ENCODE measurements at places on chromosomes 11 and 22.
A peak's percentile ranks its signal among the peaks of the same experiment; 100 is the strongest.

- DNase-seq: no peak
Observed at GRCh38 chr11:80165744-80166143, 724.9 kb upstream of the TENM4 start.

- DNase-seq: peak; percentile 71
Observed at GRCh38 chr11:65279741-65280440, 18.1 kb downstream of the POLA2 start.

DNA sequence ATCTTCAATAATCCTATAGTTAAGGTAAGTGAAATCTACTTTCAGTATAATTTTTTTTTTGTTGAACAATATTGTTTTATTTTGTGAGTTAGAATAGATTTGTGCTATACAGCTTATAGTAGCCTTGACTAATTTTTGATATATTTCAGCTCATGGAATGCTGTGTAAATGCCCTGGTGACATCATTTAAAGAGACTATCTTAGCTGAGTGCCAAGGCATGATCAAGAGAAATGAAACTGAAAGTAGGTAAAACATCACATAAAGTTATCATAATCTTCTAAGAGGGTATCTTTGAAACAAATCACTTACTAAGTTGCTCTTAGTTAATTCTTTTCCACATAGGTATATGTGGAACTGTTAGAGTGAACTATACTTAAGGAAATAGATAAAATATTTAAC lies 51.4 kb upstream of the ACAT1 start:
- no peak for DNase-seq

GRCh38 chr22:44892243-44892642 lies 117.6 kb downstream of the PHF21B start:
- DNase-seq: no peak

GRCh38 chr11:134399996-134400395 lies 12.0 kb downstream of the B3GAT1 start:
- DNase-seq: no peak

- no peak for DNase-seq
Observed at GRCh38 chr22:31085928-31086327, 4.8 kb downstream of the SMTN start.

- DNase-seq: no peak
Observed at GRCh38 chr11:119778391-119779194, 49.6 kb upstream of the NECTIN1 start.

DNA sequence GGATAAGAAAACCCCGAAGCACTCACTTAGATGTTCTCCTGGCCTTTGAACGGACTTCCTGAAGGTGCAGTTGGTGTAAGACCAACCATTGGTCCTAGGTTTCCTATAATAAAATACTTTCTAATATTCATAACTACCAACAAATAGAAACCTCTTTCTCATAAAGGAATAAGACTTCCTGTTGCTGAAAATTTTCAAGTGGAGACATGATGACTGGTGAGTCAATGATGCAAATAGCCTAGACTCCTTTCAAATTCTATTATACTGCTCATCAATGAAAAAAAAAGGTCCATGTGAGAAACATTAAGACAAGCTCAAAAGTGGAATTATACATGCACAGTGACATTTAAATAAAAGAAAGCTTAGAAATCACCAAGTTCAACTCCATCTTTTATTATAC lies 862.8 kb downstream of the FAM181B start:
- DNase-seq: no peak

- peak; percentile 4 for DNase-seq
Observed at GRCh38 chr22:24405631-24406321, 21.6 kb upstream of the ADORA2A start.

- DNase-seq: no peak
Observed at GRCh38 chr11:11122749-11123148, 230.3 kb downstream of the CSNK2A3 start.

DNA sequence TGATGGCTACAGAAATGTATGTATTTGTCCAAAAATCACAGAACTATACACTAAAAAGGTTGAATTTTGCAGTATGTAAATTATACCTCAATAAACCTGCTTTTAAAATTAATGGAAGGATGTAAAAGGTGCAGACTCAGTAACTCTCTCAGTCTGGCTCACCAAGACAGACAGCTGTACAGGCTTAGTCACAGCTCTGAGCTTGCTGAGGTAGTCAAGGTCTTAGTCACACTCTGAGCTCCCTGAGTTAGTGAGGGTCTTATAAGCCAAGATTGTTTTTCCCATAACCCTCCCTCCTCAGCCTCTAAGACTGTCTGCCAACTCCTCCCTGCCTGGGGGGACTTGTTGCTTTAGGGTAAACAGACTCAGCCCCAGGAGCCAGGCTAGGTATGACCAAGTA lies 59.3 kb upstream of the IZUMO1R start:
- DNase-seq: no peak

DNA sequence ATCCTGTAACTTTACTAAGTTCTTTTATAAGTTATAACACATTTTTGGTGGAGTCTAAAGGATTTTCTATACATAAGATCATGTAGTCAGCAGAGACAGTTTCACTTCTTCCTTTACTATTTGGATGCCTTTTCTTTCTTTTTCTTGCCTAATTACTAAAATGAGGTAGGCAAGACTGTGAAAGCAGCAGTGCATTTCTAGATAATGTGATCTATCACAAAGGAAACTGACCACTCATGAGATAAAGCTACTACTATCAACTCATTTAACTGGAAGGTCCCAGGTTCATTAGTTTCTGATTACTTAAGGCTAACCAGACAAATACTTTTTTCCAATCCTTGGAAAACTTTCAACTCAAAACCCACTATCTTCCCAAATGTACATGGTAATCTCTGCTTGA lies 196.2 kb upstream of the E2F8 start:
- DNase-seq: no peak

- DNase-seq: peak; percentile 64
Observed at GRCh38 chr11:78138694-78139421, 568 bp downstream of the ALG8 start.

- peak; percentile 87 for DNase-seq
Observed at GRCh38 chr11:62324731-62325556, 12.3 kb upstream of the ASRGL1 start.

DNA sequence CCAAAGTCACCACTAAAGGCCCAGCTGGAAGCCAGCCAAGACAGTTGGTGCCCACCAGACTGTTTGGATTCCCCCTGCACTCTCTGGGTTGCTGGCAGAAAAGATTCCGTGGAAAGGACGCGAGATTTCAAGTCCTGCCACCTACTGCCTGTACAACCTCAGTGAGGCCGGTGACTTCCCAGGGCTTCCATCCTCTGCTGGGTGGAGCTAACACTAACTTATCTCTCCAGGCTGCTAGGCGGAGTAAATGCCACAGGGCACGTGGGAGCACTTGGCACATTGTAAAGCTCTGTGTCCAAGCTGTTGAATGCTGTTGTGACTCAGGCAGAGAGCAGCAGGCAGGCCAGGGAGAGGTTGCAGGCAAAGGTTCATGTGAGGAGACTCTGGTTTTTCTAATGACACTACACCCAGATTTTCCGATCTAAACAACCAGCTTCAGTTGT lies 50.9 kb upstream of the CDON start:
- no peak for DNase-seq

GRCh38 chr22:17890245-17890671 lies 116.0 kb upstream of the BID start:
- no peak for DNase-seq

DNA sequence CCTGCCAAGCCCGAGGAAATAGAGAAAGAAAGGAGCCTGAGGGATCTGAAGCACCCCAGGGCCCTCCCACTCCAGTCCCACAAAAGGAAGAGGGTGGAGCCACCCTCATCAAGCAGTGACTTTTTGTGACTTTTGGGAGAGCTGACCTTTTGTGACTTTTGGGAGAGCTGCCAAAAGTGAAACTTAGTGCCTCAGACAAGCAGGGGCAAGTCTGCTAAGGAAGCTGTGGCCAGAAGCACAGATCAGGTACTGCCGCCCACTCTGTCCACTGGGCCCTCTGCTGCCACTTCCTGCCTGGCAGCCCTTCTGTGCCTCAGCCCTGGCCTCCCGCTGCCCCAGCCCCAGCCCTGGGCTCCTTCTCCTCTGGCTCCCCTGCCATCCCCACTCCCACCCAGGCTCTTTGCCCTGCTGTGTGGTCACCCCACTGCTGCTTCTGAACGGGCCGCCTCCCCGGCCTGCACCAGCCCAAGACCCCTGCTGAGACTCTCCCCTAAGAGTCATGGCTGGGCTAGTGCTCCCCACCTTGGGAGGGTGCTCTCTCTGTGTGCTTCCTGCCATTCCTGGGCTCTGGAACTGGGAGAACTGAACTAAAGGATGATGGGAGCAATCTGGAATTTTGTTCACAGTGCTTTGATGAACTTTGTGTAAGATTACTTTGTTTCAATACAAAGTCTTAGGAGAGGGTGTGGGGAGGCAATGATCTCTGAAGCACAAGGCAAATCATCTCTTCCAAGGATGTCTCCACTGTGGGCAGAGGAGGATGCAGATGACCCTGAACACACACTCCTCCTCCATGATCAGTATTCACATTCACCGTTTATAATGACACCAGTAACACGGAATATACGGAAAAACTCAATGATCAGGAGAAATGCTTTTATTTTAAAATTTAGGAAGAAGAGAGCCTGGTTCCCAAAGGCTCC lies at the start of gene APOBEC3H:
Gene APOBEC3H (plus strand): TSS at position 147 of the 923 bp plus-strand sequence. CDS start 3,035 bp downstream, outside the sequence.
- DNase-seq: peak; percentile 30

GRCh38 chr11:86519064-86519911 lies 144.6 kb downstream of the CCDC81 start:
- no peak for DNase-seq

DNA sequence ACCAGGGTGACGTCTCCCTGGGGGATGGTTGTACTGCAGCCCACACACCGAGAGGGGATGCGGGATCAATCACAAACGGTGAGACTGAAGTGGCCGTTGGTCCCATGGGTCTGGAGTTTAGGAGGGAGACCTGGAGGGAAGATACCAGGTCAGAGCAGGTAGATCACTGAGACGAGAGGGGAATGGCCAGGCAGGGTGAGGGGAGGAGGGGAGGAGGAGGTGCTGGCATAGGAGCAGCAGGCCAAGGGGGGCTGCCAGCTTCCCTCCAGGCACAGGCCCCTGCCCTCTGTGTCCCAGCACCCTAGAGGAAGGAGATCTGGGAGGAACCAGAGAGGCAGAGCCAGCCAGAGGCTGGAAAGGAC lies 7.0 kb downstream of the MAPK8IP2 start:
- no peak for DNase-seq

GRCh38 chr11:27370374-27370773 lies 7.4 kb upstream of the CCDC34 start:
- no peak for DNase-seq

DNA sequence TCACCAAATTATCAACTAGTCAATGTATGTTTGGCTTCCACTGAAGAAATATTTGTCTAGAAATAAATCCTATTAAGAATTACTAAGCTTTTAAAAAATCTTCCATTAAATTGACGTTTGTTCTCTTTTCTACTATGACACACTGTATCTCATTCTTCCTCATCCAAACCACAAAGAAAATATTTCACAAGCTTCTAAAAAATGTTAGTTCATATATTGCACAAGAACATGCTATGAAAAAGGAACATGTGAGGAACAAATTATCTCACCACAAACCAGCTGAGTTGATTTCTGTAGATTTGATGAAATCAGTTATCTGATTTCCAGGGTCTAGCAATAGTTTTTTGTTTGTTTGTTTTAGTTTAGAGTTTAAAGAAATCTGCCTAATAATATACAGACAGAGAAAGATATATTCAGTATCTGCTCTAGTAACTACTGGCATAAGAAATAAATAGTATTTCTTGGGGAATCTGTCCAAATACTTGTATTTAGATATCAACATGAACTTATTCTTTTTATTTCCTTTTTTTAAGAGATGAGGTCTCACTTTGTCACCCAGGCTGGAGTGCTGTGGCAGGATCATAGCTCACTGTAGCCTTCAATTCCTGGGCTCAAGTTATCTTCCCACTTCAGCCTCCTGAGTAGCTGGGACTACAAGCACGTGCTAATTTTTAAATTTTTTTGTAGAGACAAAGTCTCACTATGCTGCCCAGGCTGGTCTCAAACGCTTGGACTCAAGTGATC lies 161.7 kb downstream of the ATG16L2 start:
- no peak for DNase-seq

DNA sequence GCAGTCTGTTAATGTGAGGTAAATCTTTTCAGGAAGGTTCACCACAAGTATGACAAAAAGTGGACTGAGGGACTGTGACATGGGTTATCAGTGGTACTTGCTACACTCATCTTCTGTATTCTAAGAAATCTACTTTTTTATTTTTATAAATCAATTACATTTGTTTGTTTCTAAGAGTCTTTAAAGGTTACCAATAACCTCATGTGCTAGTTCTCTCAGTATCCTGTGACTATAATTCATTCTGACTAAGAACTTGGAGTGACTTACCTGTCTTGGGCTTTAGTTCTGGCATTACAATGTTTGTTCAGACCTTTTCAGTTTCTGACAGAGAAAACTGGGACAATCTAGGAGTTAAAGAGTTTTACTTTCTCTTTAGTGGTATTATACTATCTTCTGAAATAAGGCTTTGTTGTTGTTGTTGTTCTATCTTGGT lies 108.4 kb downstream of the PDE3B start:
- DNase-seq: no peak

DNA sequence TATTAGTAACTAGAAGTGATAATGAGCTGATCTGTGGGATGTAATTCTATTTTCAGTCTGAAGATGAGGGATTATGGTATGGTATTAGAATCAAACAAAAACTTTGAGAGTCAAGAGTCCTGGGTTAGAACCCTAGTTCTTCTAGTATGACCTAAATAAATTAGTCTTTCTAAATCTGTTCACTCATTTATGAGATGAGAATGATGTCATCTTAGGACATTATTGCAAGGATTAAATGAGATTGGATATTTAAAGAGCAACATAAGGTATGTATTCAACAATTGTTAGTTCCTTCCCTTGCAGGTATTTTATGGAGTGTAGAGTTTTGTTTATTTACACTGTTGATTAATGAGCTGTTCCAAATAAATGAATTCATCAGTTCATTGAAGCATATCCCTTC lies 21.8 kb downstream of the EMSY start:
- no peak for DNase-seq

GRCh38 chr22:46587061-46587460 lies 33.1 kb upstream of the GRAMD4 start:
- DNase-seq: peak; percentile 26

DNA sequence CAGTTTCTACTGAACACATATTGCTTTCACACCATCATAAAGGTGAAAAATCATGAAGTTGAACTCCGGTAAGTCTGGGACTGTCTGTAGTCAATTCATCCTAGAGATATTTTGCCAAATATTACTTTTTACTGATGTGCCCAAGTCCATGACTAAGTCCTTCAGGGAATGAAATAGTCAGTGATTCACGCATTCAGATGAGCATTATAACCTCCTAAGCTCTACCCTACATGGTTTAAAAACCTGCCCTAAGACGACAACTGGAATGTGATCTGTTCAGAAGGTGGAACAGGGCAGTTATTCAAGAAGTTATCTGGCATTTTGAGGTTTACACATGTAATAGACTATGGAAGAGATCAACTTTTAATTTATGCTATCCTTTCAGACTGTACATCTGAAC lies 125.6 kb downstream of the TRPC6 start:
- DNase-seq: no peak

DNA sequence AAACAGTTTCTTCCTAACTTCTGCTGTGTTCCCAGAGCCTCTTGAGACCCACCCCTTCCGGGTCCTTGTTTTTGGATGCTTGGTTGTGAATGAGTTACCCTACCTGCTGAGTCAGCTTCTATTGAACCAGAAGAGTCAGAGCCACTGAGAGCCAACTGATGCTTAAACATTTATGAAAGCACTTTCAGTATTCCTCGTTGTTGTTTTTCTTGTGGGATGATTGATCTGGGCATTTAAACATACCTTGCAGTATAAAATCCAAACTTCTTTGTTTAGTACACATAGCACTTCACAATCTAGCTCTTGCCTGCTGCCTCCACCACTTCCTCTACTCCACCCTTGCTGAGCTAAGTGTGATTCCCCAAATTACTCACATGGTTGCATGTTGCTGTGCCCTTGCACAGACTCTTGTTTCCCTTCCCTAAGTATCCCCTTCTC lies 5.5 kb downstream of the PRSS23 start:
- peak; percentile 74 for DNase-seq

GRCh38 chr22:37242395-37242918 lies 1.6 kb downstream of the RAC2 start:
- DNase-seq: peak; percentile 96
